ENCODE measurements at places on chromosomes 12 and 14. TPM values are rescaled to one million over a fixed set of nuclear protein-coding genes. Genes with fewer than 3 reads are reported as not detected.

The SOCS4 gene
- 7.7 TPM for total RNA-seq

The LRRC23 gene
- 21.7 TPM for total RNA-seq

The COX8C gene
- total RNA-seq, result not detected

The SLC39A5 gene
- total RNA-seq, result not detected

The RNASE1 gene
- total RNA-seq, result 0.33 TPM

The TMPRSS12 gene
- not detected for total RNA-seq

The CDKN1B gene
- 12.7 TPM for total RNA-seq

The GPD1 gene
- total RNA-seq, result 0.07 TPM

The STAB2 gene
- not detected for total RNA-seq

The PAN2 gene
- total RNA-seq, result 16.5 TPM

The GPR162 gene
- 0.42 TPM for total RNA-seq
